NCI-H187 treated with DMSO at 0.1 percent for 48 hours (cell line): ENCODE measurements at places on chromosomes 11 and 22.

GRCh38 chr11:37727371-37727770 lies 1129.3 kb upstream of the RAG2 start:
- DNase-seq, result no peak

GRCh38 chr11:10742460-10743208 lies 8.4 kb upstream of the CTR9 start:
- DNase-seq, result no peak

- DNase-seq, result no peak
Measured at GRCh38 chr11:78066471-78066870, 2.8 kb downstream of the THRSP start.

DNA sequence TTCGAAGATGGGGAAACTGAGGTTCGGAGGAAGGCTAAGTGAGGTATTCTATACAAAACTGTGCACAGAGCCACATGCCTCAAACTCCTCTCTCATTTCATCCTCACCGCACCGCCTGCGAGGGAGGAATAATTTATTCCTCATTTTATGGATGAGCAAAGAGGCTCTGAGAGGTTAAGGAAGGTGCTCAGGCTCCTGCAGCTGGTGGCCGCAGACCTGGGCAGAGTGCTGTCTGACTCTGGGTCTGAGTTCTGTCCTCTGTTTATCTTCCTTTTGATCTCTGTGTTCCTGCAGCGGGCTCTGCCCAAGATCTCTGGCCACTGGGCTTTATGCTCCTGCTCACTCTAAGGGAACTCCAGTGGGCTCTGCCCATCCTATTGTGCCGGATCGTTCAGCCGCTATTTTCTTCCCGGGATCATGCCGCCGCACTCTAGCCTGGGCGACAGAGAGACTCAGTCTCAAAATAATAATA lies 59.5 kb downstream of the MCM5 start:
- no peak for DNase-seq

DNA sequence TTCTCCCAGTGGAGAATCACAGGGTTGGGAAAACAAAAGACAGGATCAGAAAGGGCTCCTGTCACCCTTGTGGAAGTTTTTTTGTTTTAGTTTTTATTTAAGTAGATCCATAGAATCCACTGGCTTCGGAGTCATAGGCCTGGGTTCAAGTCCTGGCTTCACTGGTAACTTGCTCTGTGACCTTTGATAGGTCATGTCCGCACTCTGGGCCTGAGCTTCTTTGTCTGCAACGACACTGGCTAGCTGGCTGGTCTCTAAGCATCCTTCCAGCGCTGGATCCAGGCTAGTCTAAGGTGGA lies 1.4 kb downstream of the ZFTA start:
- no peak for DNase-seq

GRCh38 chr22:23549198-23549595 lies 30.9 kb downstream of the IGLL1 start:
- DNase-seq, result no peak

DNA sequence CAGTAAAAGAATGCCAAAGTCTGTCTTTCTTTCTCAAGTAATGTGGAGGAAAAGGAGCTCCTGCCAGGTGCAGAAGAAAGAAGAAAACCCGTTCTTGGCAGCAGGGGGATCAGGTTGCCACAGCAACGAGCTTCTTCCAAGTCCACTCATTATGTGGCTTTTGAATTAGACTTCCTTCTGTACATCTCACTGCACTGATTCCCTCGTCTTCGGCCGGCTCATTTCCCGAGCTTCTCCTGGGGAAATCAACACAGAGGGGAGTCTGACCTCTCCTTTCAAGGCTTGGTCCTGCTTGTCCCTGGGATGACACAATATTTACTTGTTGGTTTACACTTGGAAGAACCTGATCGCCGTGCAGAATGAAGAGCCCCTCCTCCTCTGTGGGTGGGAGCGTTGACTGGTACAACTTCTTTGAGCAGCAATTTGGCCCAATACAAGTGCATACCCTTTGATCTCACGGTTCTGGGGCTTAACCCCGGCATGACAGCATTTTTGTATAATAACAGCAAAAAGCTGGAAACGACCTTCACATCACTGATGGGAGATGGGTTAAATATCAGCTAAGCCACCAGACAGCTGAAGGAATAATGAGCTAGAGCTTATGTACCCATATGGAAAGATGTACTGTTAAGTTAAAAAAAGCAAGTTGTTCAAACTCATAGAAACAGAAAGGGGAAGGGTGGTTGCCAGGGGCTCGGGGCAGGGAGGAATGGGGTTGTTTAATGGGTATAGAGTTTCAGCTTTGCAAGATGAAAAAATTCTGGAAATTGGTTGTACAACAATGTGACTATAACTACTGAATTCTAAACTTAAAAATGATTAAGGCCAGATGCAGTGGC lies 35.4 kb downstream of the MCHR1 start:
- no peak for DNase-seq

GRCh38 chr11:87083029-87083428 lies 45.3 kb downstream of the TMEM135 start:
- no peak for DNase-seq

DNA sequence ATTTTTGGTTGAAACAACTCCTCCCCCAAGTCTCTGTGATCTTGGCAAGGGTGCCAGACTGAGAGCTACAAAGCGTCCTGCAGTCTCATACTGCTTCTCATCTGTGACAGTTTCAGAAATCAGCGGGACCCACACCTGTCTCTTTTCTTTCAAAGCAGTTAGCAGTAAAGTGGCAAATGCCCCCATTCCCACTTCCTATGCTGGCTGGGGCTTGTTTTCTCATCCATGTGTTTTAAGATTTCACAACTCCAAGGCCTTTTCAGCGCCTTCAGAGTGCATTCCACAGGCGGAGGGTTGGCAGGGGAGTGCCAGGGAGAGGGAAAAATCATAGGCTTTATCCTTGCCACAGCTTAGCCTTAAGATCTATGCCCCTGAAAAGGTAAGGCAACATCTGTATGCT lies 493.5 kb downstream of the OPCML start:
- DNase-seq, result no peak

DNA sequence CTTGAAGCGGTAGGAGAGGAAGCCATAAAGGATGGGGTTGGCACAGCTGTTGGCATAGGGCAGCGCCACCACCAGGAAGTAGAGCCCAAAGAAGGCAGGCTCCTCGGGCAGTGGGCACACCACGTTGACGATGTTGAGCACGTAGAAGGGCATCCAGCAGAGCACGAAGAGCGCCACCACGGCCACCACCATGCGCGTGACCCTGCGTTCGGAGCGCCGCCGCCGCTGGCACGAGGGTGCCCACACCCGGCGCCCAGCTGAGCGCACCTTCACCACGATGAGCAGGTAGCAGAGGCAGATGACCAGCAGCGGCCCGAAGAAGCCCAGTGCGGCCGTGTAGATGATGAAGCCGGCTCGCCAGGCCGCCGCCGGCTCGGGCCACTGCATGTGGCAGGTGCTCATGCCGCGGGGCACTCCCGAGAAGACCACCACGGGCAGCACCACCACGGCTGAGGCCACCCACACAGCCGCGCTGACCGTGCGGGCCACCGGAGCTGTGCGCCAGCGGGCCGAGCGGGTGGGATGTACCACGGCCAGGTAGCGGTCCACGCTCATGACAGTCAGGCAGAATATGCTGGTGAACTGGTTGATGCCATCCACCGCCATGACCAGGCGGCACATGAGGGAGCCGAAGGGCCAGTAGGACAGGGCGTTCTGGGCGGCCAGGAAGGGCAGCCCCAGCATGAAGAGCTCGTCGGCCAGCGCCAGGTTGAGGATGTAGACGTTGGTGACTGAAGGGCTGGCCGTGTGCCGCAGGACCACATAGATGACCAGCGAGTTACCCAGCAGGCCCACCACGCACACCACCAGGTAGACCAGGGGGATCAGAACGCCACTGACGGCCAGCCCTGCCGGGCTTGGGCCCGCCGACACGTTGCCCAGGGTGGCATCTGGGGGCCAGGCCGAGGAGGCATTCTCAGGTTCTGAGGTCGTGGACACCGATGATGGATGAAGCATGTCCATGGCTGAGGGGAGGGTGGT lies 5.1 kb downstream of the SSTR3 start:
- no peak for DNase-seq

GRCh38 chr11:74397501-74398243 lies 561 bp downstream of the PGM2L1 start:
- DNase-seq, result peak; percentile 61

DNA sequence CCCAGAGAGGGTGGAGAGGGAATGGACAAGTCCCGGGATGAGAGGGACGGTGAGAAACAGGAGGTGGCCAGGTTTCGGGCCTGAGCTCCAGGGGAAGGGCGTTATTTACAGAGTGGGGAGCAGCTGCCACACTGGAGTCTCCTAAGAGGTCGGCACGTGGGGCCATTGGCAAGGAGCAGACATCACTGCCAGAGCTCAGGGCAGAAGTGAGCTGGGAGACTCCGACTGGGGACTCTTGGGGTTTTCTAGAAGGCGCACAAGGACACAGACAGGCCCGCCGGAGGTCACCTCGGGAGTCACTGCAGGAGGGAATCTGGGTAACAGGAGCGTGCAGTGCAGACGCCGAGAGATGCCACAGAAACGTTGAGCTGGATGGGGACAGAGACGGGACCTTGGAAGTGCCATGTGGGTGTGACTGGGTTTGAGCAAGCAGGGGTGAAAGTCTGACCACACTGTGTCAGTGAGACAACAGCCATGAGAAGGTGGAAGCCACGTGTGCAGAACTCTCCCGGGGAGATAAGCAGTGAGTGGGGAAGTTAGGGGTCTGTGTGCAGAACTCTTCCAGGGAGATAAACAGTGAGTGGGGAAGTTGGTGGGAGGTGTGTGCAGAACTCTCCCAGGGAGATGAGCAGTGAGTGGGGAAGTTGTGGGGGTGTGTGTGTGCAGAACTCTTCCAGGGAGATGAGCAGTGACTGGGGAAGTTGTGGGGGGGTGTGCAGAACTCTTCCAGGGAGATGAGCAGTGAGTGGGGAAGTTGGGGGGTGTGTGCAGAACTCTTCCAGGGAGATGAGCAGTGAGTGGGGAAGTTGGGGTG lies 187.5 kb downstream of the SHANK2 start:
- DNase-seq, result no peak

GRCh38 chr22:46902436-46902835 lies 140.0 kb downstream of the TBC1D22A start:
- no peak for DNase-seq

DNA sequence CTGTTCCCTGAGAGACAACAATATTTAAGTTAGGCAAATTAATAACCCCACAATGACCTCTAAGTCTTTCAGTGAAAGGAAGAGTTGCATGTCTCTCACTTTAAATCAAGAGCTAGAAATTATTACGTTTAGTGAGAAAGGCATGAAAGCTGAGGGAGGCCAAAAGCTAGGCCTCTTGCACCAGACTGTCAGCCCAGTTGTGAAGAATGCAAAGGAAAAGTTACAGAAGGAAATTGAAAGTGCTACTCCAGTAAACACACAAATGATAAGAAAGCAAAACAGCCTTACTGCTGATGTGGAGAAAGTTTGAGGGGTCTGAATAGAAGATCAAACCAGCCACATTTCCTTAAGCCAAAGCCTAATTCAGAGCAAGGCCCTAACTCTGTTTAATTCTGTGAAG lies 45.0 kb downstream of the BBOX1 start:
- no peak for DNase-seq

- DNase-seq, result no peak
Measured at GRCh38 chr11:35139722-35140282, 831 bp downstream of the CD44 start.

DNA sequence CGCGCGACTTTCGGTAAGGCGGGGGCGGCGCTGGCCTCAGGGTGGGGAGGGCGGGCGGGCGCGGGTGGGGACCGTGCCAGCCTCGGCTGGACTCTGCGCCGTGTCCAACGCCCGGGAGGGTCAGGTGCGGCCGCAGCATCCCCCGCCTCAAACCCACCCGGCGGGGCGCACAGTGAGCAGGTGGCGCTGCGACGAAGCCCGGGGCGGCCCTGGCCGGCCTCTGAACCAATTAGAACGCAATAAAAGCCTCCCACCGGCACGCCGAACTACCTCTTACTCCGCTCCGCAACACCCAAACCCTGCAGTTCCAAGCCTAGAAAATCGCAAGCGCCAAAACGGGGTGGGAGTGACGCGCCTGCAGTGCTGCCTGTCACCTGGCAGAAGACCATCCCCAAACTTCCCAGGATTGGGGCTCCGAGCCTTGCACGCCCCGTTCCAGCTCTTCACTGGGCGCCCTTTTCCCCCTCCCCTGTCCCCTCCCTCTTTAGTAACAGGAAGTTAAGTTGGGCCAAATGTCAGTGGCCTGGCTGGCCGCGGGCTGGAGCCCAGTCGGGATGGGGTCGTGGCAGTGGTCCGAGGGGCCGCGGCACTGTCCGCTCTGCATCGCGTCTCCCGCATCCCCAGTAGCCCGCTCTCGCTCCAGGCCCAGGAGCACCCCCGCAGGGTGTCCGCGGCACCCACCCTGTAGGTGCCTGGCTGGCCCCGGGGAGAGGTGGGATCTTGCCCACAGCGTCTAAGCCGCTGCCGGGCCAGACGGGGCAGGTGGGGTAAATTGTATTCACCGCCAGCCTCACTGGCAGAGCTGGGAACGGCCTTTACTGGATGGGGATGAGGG lies 541 bp downstream of the MICAL2 start:
- no peak for DNase-seq

- no peak for DNase-seq
Measured at GRCh38 chr11:73426219-73426850, 50.1 kb downstream of the RELT start.

DNA sequence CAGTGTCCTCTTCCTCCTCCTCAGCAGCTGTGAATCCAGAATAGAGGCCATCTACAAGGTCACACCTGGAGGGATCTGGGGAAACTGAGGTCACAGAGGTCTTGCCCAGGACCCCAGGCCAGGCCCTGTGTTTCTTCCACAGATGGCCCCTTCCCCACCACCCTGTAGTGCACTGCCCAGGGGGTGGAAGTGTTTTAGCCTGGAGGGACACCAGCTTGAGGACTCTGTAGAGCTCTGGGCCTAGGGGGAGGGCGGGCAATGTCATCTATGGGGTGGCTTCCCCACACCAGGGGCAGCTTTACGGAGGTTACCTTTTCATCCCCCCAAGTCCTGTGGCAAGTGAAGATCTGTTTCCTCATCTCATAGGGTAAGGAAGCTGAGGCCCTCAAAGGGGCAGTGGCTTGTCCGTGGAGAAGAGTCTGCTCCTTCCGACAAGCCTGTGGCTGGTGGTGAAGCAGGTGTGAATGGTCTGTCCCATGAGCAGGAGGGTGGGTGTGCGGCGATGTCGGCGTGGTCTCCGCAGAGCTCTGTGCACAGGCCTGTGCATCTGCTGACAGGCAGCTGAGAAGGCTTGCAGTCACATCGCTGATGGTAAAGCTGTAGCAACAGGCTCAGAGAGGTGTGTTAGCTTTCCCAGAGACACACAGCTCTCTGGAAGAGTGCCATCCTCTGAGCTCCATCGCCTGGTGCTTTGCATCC lies 74.1 kb upstream of the WNT7B start:
- DNase-seq, result no peak

DNA sequence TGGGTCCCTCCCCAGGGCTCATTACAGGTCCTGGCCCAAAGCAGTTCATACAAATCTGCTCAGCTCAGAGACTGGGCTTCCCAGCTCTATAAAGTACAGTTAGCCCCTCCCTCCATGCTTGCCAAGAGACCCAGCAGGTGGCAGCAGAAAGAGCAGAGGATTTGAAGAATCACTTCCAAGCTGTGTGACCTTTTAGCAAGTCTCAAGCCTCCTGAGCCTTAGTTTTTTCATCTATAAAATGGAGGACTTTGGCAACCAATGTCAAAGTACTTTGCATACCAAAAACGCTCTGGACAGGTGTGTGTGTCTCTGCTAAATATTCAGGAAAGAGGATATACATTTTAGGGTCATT lies 26.6 kb downstream of the RELT start:
- no peak for DNase-seq
